Stimulated activated CD8-positive, alpha-beta memory T cell treated with anti-CD3 and anti-CD28 coated beads, Interleukin-15, amount 100 ng/mL, for 1 hour (primary cell): ENCODE measurements at places on chromosomes 2 and 18.

- no peak for DNase-seq
These were observed 15.5 kb downstream of the CUL3 start for GRCh38 chr2:224569654-224570053.

DNA sequence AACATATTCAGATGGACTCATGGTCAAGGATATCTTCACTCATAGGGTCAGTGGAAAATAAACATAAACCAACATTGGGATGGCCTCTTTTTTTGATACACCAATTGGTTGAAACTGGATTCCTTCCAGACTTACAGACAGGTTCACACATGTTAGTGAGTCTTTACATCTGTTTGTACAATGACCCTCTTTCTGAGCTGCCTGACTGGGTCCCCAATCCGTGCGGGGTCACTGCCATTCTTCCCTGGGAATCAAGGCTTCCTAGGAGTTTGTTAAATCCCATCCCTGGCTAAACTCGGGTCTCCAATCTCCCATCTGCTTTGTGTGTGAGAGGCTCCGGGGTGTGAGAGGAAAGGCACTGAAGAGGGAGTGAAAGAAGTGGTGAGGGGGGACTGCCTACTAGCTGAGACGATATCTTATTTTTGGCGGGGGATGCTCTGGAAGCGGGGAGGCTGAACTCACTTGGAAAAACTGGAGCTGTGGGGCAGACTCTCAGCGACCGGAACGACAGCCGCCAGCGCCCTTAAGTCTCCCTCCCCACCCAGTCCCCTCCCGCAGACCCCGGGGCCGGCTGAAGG, 487 bp downstream of the STARD6 start:
- no peak for DNase-seq

- DNase-seq: no peak
These were observed 57.7 kb downstream of the CD28 start for GRCh38 chr2:203763938-203764664.

DNA sequence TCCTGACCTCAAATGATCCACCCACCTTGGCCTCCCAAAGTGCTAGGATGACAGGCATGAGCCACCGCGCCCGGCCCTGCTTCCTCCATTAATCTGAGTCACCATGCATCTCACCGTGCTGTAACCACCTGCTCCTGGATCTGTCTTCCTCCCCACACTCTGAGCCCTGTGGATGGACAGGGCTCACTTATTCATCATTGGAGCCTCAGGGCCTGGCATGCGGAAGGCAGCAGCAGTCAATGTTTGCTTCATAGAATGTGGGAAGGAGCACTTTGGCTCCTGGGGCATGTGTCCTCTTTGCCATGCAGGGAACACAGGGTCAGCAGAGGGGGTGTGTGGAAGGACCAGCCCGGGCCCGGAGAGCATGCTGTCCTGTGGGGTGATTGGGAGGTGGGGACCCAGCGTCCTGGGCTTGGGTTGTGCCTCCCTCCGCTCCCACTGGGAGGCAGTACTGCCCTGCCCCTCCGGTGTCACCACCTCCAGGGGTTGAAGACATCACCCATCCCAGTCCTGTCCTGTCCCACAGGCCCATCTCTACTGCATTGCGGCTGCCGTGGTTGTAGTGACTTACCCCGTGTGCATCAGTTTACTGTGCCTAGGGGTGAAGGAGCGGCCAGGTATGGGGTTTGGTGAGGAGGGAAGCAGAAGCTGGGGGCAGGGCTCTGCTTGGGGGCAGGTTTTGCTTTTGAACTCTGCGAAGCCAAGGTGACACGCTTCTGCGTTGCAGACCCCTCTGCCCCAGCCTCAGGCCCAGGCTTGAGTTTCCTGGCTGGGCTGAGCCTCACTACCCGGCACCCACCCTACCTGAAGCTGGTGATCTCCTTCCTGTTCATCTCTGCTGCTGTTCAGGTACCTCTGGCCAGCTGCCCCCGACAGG, 11.5 kb downstream of the MFSD2B start:
- no peak for DNase-seq

GRCh38 chr2:240626531-240627300, 1.4 kb downstream of the GPR35 start:
- DNase-seq: no peak

- DNase-seq: no peak
These were observed 258.8 kb downstream of the CYP26B1 start for GRCh38 chr2:71888751-71889445.

- no peak for DNase-seq
These were observed 948.8 kb upstream of the FAM98A start for GRCh38 chr2:34547900-34548299.

DNA sequence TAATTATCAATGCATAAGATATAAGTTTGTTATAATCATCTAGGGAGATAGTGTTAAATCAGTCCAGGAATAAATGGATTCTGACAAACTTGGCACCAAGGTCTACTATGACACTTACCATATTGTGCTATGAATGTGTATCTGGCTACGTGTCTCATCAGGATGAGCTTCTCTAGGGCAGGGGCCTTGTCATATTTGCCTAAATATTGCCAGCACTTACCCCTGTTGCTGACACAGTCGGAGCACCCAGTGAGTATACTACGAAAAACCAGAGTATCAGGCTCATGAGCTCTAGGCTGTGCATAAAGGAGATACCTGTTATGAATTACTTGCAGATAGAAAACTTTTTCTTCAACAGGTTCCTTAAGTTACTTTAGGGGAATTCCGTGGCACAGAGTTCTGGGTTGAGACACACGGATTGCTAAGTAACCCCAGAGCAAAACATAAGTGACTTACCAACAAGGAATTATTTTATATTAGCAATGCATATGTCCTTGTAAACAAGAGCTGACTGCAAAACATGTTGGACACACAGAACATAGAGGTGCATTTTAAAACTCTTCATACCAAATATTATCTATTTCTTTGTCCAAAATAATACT, 7.7 kb upstream of the TTC39C start:
- no peak for DNase-seq

DNA sequence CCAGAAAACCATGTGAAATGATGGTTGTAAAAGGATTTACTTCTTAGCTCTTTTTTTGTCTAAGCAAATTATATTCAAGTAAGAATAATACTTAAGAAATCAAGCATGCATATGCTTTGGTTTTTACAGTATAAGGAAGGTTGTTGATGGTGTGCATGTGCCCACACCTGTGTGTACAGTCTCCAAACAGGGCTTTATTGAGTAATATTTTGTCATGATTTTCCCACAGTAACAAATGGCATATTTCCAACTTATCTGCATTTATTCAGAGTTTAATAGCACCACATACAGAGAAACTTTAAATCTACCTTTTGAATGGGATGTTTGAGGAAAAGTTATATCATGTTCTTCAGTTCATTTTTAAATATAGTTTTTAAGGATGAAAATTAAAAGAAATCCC, 76.5 kb upstream of the DSG1 start:
- DNase-seq: no peak

DNA sequence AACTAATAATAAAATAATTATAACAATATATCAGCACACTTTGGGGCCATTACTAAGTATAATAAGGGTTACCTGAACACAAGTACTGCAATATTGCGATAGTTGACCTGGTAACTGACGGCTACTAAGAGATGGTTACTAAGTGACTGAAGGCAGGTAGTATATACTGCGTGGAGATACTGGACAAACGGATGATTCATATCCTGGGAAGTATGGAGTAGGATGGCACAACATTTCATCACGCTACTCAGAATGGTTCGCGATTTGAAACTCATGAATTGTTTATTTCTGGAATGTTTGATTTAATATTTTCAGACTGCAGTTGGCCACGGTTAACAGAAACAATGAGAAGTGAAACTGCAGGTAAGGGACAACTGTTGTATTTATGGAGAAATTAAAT, 39.5 kb upstream of the FLACC1 start:
- DNase-seq: no peak

- no peak for DNase-seq
These were observed 184.8 kb downstream of the NR4A2 start for GRCh38 chr2:156147594-156148330.

GRCh38 chr2:166334805-166335204, 40.9 kb downstream of the SCN9A start:
- no peak for DNase-seq

- DNase-seq: no peak
These were observed 5.0 kb upstream of the OSR1 start for GRCh38 chr2:19363474-19363778.

GRCh38 chr2:73131807-73132206, 19.1 kb upstream of the RAB11FIP5 start:
- no peak for DNase-seq

DNA sequence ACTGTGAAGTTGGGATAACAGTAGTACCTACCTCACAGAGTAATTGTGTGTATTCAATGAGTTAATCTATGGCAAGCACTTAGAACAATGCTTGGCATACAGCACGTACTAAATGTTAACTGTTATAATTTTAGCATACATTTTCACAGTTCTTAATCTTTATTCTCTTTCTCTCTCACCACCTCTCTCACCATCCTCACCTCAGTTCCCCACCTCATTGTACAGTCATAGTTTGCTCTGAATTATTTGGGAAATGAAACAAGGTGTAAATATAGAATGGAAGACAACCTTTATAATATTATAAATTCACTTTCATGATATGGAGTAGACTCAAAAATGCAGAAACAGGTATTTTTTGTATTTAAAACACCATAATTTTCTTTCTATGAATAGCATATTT, 40.0 kb upstream of the DNAH7 start:
- DNase-seq: no peak

DNA sequence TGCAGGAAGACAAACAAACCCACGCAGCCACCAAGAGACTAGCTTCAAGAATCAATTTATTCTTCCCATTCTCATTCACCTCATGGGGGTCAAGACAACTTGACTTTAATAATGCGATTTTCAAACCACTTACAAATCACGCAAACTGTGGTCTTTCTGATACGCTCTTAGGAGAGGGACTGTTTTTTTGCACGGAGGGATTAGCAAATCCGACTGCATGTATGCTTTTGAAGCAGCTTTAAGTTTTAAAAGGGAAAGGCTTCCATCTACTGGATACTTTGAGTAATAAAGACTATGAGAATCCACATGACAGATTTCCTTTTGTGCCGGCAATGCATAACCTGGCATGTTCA, 322.9 kb upstream of the KCNJ3 start:
- DNase-seq: no peak

DNA sequence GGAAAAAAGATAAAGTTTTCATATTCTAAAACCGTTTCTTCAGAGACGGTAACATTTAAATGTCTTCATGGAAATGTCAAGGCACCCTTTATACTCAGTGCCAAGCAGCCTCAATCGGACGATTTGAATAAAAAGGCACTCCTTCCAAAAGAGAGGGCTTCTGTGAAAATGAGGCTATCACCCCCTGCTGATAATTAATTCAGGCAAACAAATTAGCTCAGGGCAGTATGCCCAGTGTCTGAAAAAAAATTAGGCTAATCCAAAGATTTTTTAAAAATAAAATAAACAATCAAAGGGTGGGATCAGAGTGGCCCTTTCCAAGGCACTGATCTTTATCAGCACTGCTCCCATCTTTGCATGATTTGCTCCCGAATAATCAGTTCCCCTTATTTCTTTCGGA, 151.0 kb upstream of the PID1 start:
- no peak for DNase-seq

DNA sequence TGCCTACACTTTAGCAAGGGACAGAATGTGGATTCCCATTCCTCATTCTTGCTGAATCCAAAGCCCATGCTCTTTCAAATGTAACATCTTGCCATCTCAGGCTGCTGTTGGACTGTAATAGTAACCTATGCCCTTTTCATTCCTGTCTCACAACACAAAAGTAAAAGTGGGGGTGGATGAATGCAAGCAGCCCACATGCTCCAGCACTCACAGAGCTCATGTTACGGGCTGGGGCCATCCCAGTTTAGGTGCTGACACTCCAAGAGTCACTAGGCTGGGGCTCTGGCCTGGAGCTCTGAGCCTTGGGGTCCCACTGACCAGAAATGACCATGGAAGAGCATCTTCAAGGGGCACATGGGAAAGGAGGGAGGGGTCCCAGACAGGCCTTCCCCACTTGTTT, 47.6 kb downstream of the CCBE1 start:
- DNase-seq: no peak

DNA sequence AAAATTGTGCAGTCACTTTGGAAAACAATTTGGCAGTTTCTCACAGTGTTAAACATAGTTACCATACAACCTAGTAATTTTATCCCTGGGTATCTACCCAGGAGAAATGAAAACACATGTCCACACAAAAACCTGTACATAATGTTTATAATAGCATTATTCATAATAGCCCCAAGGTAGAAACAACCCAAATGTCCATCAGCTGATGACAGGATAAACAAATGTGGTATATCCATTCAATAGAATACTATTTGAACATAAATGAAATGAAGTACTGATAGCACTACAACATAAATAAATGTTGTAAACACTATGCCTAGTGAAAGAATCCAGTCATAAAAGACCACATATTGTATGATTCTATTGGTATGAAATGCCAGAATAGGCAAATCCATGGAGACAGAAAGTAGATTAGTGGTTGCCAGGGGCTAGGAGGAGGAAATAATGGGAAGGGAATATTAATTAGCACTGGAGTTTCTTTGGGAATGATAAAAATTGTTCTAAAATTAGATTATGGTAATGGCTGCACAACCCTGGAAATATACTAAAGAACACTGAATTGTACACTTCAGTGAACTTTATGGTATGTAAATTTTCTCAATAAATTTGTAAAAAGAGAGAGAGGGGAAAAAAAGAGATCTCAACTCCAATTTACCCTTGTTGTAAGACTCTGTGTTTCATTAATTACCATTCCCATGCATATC, 20.8 kb upstream of the VIT start:
- DNase-seq: no peak

GRCh38 chr2:54568876-54569321, 112.8 kb downstream of the SPTBN1 start:
- no peak for DNase-seq

DNA sequence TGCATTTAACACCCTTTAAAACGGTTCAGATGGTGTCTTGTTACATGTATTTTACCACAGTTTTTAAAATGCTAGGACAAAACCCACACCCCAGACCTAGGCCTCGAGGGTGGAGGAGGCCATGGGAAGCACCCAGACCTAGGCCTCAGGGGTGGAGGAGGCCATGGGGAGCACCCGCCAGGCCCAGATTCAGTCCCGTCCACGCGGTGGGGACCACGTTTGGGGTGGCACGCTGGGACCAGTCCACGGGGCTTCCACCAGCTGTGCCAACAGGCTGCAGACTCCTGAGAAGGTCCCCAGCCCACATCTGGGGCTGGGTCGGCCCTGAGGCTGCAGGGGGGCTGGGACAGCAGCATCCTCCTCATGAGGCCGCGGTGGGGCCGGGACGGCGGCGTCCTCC, 63.4 kb downstream of the SLC66A2 start:
- no peak for DNase-seq

- DNase-seq: no peak
These were observed 166.2 kb downstream of the RBM43 start for GRCh38 chr2:151095463-151095862.

- DNase-seq: no peak
These were observed 18.3 kb upstream of the SLC39A10 start for GRCh38 chr2:195638750-195639149.

- DNase-seq: no peak
These were observed 75.6 kb upstream of the REG3A start for GRCh38 chr2:79235135-79235534.

GRCh38 chr2:143901185-143901842, 618.6 kb downstream of the ZEB2 start:
- no peak for DNase-seq

- DNase-seq: no peak
These were observed 24.9 kb downstream of the PECR start for GRCh38 chr2:216056739-216057138.

GRCh38 chr2:20225294-20226151, 593 bp upstream of the SDC1 start:
- no peak for DNase-seq
